ENCODE measurements at places on chromosomes 13 and 19.

DNA sequence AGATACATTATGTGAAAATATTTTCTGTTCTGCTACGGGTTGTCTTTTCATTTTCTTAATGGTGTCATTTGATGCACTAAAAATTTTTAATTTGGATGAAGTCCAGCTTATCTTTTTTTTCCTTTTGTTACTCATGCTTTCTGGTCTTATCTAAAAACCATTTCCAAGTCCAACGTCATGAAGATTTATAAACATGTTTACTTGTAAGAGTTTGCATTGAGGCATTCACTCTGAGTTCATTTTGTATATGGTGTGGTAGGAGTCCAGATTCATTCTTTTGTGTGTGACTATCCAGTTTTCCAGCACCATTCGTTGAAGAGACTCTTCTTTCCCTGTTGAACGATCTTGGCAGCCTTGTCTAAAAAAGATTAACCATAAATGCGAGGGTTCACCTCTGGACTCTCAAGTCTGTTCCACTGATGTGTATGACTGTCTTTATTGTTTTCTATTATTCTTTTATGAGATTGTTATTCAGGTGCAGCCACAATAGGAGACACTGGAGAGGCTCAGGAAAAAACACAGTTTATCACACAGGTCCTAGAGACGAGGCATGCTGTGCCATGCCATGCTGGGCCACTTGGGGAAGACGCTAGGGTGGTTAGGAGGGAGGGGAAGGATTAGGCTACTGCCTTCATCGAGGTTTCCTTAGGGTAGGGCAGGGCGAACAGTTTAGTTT lies 35.0 kb downstream of the NAA16 start:
- DNase-seq, result no peak

- no peak for DNase-seq
Observed at GRCh38 chr19:1313695-1314613, 28.3 kb downstream of the EFNA2 start.

GRCh38 chr13:110817143-110817542 lies 97.7 kb downstream of the ANKRD10 start:
- DNase-seq, result no peak

DNA sequence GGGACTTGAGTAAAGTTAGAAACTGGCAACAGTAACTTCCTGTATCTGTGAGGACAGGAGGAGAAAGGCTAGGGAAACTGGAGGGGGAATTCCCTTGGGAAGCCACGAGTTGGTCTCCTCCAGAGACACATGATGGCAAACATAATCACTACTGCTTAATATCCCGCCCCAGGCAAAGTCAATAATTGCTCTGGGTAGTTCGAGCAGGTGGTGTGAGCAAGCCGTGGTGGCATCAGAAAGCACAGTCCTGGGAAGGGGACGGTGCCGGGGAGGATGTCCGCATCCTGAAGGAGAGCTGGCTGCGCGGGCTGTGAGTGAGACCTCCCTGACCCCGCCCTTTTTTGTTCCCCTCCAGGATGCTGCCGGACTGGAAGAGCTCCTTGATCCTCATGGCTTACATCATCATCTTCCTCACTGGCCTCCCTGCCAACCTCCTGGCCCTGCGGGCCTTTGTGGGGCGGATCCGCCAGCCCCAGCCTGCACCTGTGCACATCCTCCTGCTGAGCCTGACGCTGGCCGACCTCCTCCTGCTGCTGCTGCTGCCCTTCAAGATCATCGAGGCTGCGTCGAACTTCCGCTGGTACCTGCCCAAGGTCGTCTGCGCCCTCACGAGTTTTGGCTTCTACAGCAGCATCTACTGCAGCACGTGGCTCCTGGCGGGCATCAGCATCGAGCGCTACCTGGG lies 1.4 kb downstream of the FFAR2 start:
- DNase-seq, result no peak

DNA sequence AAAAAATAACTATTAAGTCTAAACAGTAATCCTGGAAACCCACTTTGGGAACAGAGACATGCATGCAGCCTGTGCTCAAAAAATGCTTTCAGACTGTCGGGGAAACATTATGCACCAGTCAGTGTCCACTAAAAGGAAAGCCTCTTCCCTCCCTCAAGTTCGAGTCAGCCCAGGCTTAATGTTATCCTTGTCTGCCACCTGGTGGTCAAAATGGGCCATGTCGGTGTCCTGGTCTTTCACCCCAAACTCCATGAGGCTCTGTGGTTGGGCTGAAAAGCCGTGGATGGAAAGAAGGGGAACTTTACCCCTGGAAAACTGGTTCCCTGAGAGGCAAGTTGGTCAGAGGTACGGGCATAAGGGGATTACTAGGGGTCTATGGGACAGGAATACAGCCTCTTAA lies 88.4 kb upstream of the ZNF492 start:
- no peak for DNase-seq

DNA sequence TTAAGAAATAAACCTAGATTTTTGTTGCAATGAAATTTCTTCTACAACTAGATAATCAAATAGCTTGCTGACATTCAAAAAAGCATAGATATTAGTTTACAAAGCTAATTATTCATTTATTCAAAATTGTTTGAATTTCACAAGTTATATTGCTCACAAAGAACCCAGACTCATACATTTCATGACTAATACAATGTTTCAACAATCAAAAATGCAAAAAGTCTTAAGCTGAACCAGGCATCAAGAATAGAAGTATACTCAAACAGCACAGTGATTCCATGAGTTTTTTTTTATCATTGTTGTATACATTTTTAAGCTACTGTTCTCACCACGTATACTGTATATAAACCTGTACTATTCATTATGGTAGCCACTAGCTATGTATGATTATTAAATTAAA lies 51.0 kb downstream of the DIAPH3 start:
- DNase-seq, result no peak

DNA sequence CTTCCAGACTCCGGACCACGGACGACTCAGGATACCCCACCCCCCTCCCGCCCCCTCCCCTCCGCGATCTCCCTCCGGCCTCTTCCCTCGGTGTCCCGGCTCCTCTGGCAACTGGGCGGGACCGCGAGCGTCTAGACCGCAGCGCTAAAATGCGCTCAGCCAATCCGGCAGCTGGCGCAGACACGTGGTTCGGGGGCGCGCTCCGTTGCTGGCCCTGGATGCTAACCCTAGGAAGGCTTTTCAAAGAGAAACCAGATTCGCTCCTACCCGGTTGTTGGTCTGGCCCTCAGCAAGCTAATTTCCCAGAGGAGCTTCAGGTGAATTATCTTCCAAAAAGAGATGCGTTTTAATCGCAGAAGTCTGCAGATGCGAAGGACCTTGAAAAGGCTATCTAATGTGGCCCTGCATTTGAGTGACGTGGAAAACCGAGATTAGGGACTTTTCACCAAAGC lies at the start of gene DZIP1:
Gene DZIP1, minus strand, starts transcription at position 106 of the 452 bp plus-strand sequence. CDS start 2,677 bp downstream, outside the sequence.
- DNase-seq, result peak; percentile 24

DNA sequence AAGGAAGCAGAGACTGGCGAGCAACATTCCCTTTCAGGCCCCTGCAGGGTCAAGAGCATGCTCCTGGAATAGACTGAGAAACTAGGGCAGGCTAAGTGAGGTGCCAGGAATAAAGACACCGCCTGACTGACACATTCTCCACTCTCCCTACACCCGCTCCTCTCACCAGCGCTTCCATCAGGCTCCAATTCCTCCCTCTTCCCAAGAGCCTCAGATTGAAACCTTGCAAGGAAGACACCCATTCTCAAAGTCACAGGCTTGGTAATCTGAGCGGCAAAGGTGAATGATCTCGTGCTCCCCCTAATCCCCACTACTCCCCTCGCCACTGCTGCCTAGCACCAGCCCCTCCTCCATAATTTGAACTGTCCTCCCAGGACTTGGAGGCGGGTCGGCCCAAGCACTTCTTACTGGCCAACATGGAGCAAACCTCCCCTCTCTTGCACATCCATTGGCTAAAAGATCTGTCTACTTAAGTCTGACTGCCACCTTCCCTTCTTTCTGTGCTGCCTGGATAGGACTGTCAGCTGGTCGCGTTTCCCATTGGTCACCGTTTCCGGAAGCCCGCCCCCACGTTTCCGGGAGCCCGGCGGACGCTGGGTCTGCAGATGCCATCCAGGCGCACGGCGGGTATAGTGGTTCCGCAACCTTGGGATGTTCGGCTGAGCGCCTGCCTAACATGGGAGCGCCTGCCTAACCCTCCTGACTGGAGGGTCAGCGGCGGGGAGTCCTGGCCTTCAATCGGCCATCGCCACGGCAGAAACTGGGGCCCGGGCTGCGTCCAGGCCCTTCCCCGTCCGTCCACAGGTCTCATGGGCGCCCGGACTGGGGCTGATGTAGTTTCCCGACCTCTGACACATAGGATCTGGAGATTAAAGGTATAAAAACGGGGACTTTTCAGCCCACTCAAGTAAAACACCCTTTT lies 33.6 kb downstream of the ZNF383 start:
- DNase-seq, result peak; percentile 98

GRCh38 chr13:58680115-58680514 lies 1048.6 kb downstream of the PCDH17 start:
- DNase-seq, result no peak

- no peak for DNase-seq
Observed at GRCh38 chr19:7534531-7535046, 928 bp upstream of the PNPLA6 start.

DNA sequence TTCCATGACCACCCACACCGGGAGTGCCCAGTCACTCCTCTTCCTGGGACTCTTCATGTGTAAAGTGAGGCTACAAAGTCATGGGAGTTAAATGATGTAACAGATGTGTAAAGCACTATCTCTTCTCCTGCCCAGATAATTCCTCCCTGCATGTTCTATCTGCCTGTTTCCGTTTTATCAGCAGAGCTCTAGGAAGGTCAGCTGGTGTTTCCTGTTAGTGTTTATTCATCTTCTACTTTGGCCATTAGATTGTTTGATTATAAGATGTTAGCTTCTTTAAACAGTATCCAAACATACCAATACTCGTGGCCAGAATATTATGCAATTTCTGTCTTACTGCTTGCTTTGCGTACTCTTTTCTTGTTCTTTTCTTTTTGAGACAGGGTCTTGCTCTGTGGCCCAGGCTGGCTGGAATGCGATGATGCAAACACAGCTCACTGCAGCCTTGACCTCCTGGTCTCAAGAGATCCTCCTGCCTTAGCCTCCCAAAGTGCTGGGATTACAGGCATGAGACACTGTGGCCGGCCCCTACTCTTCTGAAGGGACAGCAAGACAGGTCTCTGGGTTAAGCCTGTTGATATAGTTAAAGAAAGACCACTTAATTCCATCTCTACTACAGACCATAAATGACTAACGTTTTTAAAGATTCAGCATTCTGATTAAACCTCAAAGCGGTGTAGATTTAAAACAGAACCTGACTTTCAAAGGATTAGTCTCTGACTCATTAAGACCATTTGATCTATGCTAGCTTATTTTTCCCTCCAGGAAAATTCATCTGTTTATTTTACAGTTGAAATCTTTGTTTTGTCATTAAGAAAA lies 97.4 kb upstream of the AKAP11 start:
- no peak for DNase-seq

DNA sequence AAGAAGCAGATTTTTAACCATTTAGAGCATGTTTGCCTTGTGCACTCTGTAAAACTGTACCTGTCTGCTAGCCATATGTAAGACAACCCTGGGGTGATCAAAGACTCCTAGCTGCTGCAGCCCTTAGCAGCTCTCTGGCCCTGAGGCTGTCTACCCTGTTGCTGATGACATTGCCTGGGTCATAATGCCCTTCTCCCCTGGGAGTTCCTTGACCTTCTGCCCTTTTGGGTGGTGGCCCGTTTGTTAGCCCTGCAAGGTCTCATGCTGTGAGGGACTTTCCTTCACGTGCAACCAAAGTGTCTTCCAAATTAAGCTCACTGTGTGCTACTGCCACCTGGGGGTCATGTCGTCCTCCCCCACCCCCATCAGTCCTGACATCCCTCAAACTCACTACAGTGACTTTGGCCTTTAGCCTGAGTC lies 7.4 kb downstream of the GPC6 start:
- no peak for DNase-seq

GRCh38 chr19:11166281-11167142 lies 10.9 kb upstream of the SPC24 start:
- DNase-seq, result no peak

DNA sequence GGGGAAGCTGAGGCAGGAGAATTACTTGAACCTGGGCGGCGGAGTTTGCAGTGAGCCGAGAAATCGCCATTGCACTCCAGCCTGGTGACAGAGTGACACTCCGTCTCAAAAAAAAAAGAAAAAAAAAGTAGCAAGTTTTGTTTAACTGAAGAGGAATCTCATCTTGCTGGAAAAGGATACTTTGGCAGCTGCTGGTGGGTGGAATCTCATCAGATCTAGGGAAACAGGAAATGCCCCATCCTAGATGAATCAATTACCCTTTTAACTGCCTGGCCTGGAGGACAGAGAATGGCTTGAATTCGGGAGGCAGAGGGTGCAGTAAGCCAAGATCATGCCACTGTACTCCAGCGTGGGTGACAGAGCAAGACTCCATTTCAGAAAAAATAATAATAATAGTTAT lies 8.4 kb downstream of the ZNF320 start:
- no peak for DNase-seq

GRCh38 chr19:10433131-10433536 lies 12.8 kb downstream of the PDE4A start:
- DNase-seq, result no peak

GRCh38 chr13:29801737-29802305 lies 48.6 kb downstream of the UBL3 start:
- peak; percentile 83 for DNase-seq

- no peak for DNase-seq
Observed at GRCh38 chr19:1790054-1790792, 21.9 kb downstream of the ATP8B3 start.

GRCh38 chr19:2887391-2887914 lies 13.3 kb upstream of the ZNF57 start:
- DNase-seq, result peak; percentile 77

GRCh38 chr13:30145709-30146367 lies 161.5 kb downstream of the KATNAL1 start:
- no peak for DNase-seq

DNA sequence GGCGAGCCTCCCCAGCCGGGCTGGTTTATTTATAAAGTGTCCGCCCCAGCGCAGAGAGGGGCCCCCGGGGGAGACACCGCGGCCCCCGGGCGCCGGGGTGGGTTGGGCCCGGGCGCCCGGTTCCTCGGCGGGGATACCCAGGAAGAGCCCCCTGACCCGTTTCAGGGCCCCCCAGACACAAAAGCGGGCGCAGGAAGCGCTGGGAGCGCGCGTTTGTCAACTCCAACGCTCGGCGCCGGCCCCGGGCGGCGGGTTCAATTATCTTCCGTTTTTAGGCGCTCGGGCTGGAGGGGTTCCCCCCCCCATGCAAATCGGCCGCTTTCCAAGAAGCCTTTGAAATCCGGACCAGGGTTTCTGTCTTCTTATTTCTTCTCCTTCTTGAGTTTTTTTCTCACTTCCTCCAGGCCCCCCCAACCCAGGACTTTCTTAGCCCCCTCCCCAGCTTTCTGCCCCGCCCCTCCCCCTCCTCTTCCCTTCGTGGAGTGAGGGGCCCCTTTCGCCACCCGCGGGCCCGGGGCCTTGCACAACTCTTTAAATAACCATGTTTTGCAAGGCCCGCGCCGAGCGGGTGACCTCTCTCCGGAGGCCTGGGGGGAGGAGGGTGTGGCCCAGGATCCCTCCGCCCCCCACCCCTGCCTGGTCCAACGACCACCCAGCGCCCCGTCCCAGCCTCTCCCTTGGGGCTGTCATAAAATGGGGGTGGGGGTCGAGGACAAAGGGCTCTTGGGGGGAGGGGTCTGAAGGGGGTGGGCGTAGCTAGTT lies 935 bp downstream of the ARID3A start:
- peak; percentile 80 for DNase-seq

GRCh38 chr19:42683917-42684513 lies 56.3 kb downstream of the PSG3 start:
- no peak for DNase-seq
